ENCODE measurements at places on chromosomes 2 and 18.

GRCh38 chr18:23401400-23402347 is 51.4 kb upstream of the RIOK3 start:
- DNase-seq, result peak; percentile 76

DNA sequence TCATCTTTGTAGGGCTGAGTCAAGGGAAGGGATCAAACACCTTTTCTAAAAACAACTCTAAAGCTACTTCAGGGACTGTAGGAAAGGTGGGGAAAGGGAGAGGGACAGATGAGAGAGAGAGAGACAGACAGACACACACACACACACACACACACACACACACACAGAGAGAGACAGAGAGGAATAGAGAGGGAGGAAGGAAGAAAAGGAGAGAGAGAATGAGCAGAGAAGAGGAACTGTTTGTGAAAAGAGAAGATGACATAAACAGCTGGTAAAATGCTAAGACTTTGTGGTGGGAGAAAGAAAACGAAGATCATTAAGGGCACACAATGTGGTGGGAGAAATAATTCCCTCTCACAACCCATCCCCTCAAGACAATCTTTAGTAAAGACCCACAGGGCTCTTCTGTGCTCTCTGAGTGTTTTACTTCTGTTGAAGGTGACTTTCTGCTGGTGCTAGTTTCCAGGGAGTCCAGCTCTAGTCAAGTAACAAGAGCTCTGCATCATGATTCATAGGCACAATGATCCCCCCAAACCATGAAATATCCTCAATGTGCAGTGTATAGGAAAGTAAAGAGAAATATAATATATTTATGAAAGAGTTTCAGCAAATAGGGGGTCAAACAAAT is 77.2 kb upstream of the STK17B start:
- no peak for DNase-seq

GRCh38 chr18:5197032-5197434 is at the start of gene AKAIN1:
Gene AKAIN1 (minus strand): TSS chr18:5197257. CDS start chr18:5197053, 204 bp downstream.
- DNase-seq, result peak; percentile 88

DNA sequence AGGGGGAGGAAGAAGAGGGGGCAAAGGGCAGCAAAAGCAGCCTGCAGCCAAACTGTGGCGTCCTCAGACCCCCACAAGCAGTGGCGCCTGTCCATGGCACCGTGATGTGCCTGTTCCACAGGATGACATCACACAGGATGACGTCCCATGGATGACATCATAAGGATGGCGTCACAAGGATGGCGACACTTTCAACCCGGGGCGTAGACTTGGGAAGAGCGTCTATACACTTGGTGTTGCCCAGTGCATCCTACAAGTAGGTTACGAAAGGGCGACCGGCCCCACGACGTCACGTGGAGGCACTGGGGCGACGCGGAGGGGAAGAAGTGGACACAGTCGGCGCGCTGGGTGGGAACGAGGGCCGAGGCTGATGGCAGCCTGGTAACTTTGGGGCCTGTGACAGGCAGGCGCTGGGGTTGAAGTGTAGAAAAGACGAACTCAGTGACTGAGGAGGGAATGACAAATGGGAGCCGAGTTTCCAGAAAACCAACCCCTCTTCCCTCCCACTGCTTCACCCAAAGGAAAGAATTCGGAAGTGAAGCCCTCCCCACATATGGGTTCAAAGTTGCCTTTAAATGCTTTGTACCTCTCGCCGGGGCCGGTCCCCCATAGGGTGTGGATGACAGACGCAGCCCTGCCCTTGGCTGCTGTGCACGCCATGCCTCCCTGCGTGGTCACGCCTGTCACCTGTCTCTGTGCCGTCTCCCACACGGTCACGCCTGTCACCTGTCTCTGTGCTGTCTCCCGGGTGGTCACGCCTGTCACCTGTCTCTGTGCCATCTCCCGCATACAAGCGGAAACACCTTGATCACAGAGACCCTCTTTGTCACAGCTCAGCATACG is 13.4 kb upstream of the KCNG2 start:
- DNase-seq, result no peak

DNA sequence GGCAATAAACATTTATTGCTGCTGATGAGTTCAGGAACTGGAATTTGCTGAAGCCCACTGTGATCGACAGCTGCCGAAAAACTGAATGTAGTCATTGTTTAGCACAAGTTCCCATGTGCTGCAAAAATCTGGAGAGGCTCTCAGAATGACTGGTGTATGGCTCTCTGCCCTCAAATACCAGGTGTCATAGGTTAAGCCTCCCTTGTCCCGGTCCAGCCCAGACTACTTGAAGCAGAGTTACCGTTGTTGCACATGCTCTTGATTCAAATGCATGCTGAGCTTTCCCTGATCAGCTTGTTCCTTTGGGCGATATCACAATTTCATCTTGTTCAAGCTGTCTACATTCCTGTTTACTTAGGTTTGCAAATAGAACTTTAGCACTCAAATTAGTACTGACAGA is 625.2 kb downstream of the CPS1 start:
- DNase-seq, result no peak

DNA sequence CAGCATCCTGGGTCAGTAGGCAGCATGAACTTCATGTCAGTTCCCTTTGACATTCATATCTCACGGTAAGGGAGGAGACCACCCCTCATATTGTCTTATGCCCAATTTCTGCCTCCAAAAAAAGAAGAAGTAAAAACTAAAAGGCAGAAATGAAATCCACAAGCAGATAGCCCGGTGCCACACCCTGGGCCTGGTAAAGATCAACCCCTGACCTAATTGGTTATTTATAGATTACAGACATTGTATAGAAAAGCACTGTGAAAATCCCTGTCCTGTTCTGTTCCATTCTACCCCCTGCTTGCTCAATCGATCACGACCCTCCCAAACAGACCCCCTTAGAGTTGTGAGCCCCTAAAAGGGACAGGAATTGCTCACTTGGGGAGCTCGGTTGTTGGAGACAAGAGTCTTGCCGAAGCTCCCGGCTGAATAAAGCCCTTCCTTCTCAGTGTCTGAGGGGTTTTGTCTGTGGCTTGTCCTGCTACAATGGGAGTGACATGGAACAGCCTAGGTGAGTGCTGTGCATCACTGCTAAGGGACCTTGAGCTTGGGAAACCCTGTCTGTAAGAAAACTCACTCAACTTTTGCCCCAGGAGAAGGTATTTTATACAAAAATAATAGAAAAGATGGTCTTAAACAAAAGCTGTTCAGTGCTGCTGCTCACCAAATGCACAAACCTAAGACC is 11.1 kb downstream of the NDUFV2 start:
- DNase-seq, result no peak

GRCh38 chr2:233352141-233352842 is 2.0 kb upstream of the DGKD start:
- no peak for DNase-seq

GRCh38 chr18:30915336-30915988 is 127.1 kb downstream of the DSC3 start:
- no peak for DNase-seq

- DNase-seq, result no peak
These were observed 15.2 kb downstream of the NPAS2 start for GRCh38 chr2:100835006-100835659.

GRCh38 chr2:20221555-20221973 is 3.4 kb downstream of the SDC1 start:
- no peak for DNase-seq

- no peak for DNase-seq
These were observed 200.8 kb downstream of the TTC32 start for GRCh38 chr2:19700861-19701585.

DNA sequence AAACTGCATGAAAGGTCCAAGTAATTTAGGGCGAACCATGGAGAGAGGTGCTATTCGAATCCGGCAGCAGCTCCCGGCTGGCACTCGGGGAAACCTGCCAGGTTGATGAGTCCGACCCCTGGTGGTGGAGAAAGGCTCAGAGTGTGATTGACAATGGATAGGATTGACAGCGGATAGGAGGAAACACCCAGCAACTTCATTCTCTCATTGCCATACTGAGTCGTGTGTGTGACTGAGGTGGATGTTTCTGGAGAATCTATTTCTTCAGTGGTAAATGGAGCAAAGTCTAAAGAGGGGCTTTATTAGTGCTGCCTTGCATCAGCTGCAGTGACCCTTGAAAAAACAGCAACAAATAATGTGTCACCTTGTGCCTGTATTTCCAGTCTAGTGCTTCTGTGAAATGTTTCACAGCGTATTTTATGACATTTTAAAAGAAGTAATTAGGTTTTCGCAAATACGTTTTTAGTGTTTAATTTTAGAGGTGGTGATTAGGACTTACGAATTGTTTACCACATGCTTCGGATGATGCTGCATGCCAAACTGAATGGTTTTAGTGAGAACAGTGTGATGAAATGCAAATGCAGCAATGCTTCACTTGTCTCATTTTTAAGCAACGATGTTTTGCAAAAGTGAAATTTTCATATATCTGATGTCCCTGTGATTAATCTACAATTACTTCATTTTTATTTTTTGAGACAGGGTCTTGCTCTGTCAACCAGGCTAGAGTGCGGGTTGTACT is 102.0 kb downstream of the DCDC2C start:
- DNase-seq, result peak; percentile 64

DNA sequence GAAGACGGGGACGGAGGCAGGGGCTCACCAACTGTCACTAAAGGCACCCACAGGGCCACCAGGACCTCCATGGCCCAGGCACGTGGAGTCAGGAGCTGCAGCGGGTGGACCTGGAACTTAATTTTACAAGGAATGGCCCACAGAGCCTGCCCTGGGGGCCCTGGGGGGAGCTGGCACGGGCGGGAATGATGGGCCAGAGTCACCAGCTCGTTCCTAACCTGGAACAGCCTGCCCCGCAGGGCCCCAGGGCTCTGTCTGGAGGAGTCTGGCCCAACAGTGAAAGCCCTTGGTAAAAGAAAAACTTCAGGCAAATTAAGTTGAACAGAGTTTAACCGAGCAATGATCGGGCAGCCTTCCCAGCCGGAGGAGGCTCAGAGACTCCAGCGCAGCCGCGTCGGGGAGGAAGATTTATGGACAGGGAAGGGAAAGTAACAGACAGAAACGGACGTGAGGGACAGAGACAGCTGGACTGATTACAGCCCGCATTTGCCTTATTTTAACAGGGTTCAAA is 118.4 kb upstream of the TMEM18 start:
- DNase-seq, result no peak

- DNase-seq, result peak; percentile 82
These were observed 71.7 kb downstream of the NCAPH start for GRCh38 chr2:96407041-96407918.

- DNase-seq, result no peak
These were observed 126.2 kb upstream of the CAPN13 start for GRCh38 chr2:30933496-30933895.

DNA sequence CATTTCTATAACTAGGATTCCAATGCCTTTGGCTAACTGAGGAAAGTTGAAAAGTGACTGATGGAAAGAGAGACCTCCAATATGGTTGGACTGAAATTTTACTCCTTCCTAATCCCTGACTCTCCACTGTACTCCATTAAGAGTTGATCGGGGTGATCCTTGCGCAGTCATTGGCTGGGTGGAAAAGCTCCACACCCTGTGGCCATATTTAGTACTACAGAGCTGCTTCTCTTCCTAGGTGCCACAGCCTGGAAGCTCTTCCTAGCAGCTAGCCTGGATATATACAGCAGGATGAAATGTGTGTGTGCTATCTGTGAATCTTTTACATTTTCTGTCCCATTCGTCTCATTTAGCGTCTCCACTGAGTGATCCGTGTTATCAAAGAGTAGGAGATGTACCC is 71.2 kb downstream of the MEP1B start:
- DNase-seq, result no peak

DNA sequence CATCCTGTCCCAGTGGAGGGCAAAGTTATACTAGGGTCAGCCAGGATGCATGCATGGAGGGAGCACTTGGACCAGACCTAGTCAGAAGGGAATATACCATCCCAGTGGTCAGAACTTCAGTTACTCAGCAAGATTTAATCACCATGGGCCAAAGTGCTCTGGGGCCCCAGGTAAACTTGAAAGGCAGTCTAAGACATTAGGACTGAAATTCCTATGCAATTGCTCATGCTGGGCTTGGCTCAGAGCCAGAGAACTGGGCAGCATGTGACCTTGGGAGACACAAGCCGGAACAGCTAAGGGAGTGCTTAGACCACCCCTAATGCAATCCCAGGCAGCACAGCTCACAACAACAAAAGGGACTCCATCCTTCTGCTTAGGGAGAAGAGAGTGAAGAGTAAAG is 401.3 kb downstream of the KCNJ3 start:
- no peak for DNase-seq

- peak; percentile 46 for DNase-seq
These were observed 146.5 kb downstream of the CABLES1 start for GRCh38 chr18:23281626-23282436.

DNA sequence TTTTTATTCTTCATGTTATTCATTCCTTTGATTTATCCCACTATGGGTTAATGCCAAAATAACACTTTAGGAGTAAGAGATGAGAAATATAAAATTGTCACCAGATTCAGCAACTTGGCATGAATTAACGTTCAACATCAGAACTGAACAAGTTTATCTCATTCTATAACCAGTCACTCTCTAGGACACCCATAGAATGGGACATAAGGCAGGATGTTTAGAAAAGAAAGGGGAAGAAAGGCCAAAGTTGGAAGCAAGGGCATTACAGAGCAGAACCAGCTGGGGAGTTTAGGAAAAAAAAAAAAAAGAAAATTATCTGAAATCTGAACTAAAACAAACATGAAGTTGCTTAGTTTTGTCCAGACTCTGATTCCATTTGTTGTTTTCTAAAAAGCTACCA is 211.0 kb downstream of the PMAIP1 start:
- DNase-seq, result no peak
